SK-MEL-5 (cell line): ENCODE measurements at places on chromosomes 3 and 15. TPM values are rescaled to one million over a fixed set of nuclear protein-coding genes. Genes with fewer than 3 reads are reported as not detected.

GRCh38 chr3:142287866-142288638 lies 62.7 kb upstream of the GK5 start:
- no peak for DNase-seq

GRCh38 chr3:166270429-166270828 lies 433.2 kb upstream of the BCHE start:
- DNase-seq = no peak

GRCh38 chr3:40137591-40138295 lies 171.8 kb upstream of the EIF1B start:
- no peak for DNase-seq

DNA sequence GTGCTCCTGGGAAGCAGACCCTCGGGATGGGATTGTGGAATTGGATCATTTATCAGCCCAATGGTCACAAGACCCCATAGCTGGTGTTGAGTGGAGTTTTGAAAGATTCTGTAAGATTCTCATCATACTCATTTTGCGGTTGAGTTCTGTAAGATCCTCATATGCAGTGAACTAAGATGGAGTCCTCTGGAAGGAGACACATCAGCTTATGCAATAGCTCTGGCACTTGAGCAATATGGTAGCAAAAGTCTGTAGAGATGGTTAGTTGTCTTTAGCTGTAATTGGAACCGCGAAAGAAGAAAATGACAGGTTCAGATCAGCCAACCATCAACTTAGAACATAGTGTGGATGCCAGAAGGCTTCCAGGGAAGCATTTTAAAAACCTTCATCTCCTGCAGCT lies 184.5 kb upstream of the TSC22D2 start:
- DNase-seq = no peak

DNA sequence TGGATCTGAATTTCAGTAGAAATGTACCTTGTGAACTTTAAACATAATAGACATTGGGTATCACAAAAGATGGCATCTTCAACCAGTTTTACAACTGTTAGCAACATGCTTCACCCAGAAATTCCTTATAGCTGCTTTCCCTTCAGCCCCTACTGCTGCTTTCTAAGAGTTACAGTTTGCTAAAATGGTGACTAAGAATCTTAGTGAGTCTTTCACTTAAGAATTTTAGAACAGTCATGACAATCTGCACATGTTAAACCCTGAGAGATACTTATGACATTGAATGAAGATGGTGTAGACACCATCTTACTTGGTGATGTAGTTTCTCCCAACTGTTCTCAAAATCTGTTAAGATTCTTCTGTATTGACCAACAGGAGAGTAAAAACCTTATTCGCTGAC lies 129.7 kb upstream of the UBE2E1 start:
- DNase-seq = no peak

Gene KLHDC8B
- total RNA-seq = 12.2 and 15.8 TPM in 2 replicates

Gene IL16
- 6.4 and 6.6 TPM in 2 replicates for total RNA-seq

Gene TTC23
- total RNA-seq = 14.1 and 16.0 TPM in 2 replicates

Gene A4GNT
- not detected in 2 replicates for total RNA-seq

Gene SLC12A8
- total RNA-seq = 0.69 and 1.3 TPM in 2 replicates
